ENCODE measurements at places on chromosomes 1 and 21.
A peak's percentile ranks its signal among the peaks of the same experiment; 100 is the strongest.

- DNase-seq, result no peak
These were observed 18.6 kb downstream of the NADK start for GRCh38 chr1:1759456-1760344.

DNA sequence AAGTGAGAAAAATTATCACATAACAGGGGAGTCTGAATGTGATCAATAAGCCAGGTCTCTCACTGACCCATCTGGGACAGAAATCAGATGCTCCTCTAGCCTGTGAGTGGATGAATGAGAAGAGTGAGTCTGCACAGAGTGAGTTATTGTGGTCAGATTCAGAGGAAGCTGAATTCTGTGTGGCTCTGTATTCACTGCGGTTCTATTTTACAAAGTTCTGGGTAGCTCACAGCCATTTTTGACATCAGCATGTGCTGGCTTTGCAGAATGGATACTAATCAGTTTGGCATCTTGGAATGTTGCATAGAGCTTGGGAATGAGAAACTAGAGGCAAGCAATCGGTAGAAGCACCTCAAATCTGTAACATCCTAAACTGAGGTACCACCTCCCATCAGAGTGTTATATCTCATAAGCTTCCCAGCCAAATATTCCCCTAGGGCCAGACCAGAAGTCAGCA is 3.8 kb downstream of the COLGALT2 start:
- no peak for DNase-seq

DNA sequence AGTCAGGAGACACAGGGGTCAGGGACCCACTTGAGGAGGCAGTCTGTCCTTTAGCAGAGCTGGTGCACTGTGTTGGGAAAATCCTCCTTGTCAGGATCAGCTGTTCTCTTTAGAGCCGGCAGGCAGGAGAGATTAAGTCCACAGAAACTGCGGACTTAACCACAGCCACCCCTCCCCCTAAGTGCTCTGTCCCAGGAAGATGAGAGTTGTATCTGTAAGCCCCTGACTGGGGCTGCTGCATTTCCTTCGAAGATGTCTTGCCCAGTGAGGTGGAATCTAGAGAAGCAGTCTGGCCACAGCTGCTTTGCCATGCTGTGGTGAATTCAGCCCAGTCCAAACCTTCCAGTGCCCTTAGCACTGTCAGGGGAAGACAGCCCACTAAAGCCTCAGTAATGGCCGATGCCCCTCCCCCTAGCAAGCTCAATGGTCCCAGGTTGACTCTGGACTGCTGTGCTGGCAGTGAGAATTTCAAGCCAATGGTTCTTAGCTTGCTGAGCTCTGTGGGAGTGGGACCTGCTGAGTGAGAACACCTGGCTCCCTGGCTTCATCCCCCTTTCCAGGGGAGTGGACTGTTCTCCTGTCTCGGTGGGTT is 172.8 kb downstream of the ST6GALNAC3 start:
- DNase-seq, result peak; percentile 7

DNA sequence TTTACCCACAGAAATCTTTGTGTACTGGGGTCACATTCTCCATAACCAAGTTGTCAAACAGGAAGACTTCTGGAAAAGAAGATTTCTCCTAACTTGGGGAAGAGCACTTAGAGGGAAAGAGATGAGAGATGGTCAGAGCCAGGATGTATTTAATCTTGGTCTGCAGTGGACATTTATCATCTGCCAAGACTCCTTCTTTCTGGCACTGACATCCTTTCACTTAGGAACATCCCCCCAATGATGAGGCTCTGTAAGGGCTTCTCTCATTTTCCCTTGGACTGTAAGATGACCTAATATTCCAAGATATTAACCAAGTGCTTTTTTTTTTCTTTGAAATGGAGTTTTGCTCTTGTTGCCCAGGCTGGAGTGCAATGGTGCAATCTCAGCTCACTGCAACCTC is 39.3 kb upstream of the IGSF3 start:
- DNase-seq, result no peak

Measured in nephron progenitor cell (in vitro differentiated cells).